ENCODE measurements at places on chromosomes 11 and 22. TPM values are rescaled to one million over a fixed set of nuclear protein-coding genes. Genes with fewer than 3 reads are reported as not detected.

GRCh38 chr11:26632691-26633159, 60.7 kb upstream of the MUC15 start:
- H3K27me3 ChIP-seq: no peaks in the 10 kb centered on the region
- no peaks in the 10 kb centered on the region for H3K4me1 ChIP-seq
- DNase-seq: no peak
- no peak overlapping the region for H3K27ac ChIP-seq

SOX6 gene
- total RNA-seq: not detected

- no peak overlapping the region for H3K4me3 ChIP-seq
- DNase-seq: no peak
- H3K27ac ChIP-seq: no peak overlapping the region
- peaks cover 10% of the 10 kb centered on the region for H3K4me1 ChIP-seq
These were observed 1.6 kb downstream of the NELL1 start for GRCh38 chr11:20670932-20671403.

ZNRF3 gene
- total RNA-seq: 1.1 TPM

DNA sequence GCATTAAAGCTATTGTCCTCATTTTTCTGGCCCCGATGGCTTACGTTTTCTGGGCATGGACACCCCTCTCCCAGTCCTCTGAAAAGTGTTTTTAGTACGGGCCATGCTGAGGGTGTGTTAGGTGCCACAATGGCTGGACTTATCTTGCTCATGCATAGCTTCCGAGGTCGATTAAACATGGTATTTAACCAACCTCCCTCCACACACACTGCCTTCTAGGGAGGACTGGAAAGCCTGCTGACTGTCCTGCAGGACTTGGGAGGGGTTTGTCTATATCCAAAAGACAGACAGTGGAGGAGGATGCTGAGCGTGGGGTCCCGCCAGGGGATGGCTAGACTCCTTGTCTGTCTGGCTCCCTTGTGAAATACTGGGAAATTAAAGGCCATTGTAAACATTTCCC, 95.3 kb downstream of the FBXO7 start:
- H3K27ac ChIP-seq: no peak overlapping the region
- H3K27me3 ChIP-seq: peaks cover 24% of the 10 kb centered on the region
- no peak for DNase-seq
- H3K36me3 ChIP-seq: no peaks in the 10 kb centered on the region

- DNase-seq: no peak
- no peaks in the 10 kb centered on the region for H3K27me3 ChIP-seq
- H3K27ac ChIP-seq: no peak overlapping the region
These were observed 652.1 kb upstream of the CHORDC1 start for GRCh38 chr11:90874986-90875385.

All from activated naive CD8-positive, alpha-beta T cell treated with anti-CD3 and anti-CD28 coated beads, Interleukin-2, amount 10 ng/mL, durations not matched to agents 7 days and 5 days (primary cell).